Ammon's horn (tissue), 1 donor: ENCODE measurements at places on chromosomes 7 and 10.

GRCh38 chr10:48974510-48975156, 35.0 kb upstream of the LRRC18 start:
- DNase-seq, result no peak

- no peak for DNase-seq
These were observed 110.0 kb downstream of the HGF start for GRCh38 chr7:81659697-81660395.

DNA sequence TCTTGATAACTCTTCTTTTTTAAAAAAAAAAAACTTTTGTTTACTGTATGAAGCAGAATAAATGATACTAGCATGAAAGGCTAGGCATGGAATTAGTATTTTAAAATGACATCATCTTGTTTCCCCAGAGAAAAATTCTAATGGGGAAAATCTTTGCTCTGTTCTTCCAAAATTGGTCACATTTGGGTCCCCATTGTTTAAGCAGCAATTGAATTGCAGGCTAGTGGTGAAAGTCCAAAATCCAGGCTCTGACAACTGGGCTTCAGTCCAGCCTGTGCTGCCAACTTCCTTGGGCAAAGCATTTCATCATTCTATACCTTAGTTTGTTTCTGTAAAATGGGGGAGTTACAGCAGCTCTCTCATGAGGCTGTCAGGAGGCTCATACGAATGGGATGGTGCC, 726.4 kb downstream of the KCNMA1 start:
- DNase-seq, result peak; percentile 35

DNA sequence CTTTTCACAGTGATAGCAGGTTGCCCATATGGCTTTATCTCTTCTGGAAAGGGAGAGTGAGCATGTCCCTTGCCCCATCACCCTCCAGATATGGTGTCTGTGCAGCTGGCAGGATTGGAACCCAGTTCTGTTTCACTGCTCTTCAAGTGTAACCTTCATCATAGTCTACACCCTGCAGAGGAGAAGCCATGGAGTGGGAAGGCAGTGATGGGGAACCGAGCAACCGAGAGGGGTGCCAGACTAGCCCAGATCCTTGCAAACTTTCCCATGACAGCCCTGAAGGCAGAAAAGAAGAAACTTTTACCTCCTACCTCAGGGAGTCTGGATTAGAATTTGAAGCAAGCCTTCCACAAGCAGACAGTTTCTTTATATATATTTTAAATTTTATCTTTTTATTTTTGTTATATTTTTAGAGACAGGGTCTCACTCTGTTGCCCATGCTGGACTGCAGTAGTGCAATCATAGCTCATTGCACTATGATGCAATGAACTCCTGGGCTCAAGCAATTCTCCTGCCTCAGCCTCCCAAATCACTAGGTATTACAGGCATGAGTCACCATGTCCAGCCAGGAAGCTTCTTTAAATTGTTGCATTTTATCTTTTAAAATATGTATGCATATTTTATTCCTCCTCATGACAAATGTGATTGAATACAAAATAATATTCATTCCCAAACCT, 133.3 kb downstream of the KCNMA1 start:
- DNase-seq, result no peak

DNA sequence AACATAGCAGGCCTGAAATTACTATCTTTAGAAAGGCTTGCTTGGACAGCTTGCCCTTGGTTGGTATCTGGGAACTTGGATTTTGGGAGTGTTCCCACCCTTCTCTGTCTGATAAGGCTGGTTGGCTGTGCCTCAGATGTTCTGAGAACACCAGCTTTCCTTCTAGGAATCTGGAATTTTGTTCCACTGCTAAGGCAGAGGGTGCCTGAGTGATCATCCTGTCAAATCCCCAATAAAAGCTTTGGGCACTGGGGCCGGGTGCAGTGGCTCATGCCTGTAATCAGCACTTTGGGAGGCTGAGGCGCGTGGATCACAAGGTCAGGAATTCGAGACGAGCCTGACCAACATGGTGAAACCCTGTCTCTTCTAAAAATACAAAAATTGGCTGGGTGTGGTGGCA, 5.0 kb downstream of the TRUB1 start:
- no peak for DNase-seq

GRCh38 chr7:128962899-128963298, 25.2 kb downstream of the IRF5 start:
- no peak for DNase-seq

GRCh38 chr7:124029396-124030188, 3.3 kb downstream of the TMEM229A start:
- DNase-seq, result no peak

- DNase-seq, result peak; percentile 56
These were observed 182.2 kb downstream of the CAMK1D start for GRCh38 chr10:12531305-12532220.

DNA sequence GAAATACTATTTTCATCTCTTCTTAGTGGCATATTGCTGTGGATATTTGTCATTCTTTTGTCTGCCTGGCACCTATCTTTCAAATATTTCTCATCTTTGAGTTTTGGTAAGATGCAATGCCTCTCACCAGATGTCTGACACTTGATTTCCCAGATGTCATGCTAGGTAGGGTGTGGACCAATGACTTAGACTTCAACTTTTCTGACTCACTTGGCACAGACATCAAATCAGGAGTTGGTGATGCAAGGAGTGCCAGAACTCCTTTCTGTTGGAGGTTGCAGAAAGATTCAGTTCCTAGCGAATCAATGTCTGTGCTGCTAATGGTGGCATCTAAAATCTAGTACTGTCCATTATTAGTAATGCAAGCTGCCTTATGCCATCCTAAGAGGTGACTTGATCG, 216.9 kb upstream of the FERD3L start:
- DNase-seq, result no peak

- DNase-seq, result no peak
These were observed 443.3 kb downstream of the GFRA1 start for GRCh38 chr10:115829521-115830205.

DNA sequence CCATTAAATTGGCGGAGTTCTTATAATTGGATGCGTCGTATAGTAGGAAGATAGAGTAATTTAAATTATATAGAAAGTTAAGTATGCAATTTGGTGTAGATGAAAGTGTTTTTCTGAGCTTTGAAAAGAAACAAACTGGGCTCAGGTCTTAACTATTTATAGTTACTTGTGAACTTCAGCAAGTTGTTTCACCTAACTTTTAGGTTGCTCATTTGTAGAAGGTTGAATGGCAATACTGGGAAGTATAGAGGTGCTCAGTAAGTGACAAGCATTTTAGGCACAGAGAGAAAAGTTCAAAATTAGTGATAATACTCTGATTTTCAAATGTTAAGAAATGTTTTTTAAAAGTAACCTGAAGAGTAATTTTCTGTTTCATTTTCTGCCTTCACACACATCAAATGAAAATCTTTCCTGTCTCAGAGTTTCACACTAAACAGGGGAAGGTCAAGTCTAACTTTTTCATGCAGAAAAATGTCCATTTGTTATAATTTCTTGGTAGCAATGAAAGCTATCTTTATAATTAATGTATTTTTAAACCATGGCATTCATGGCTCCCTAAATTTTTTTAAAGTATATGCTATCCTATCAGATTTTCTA, 146.5 kb downstream of the PHF14 start:
- DNase-seq, result no peak

- DNase-seq, result no peak
These were observed 67.4 kb upstream of the SLC35G1 start for GRCh38 chr10:93826355-93826754.

DNA sequence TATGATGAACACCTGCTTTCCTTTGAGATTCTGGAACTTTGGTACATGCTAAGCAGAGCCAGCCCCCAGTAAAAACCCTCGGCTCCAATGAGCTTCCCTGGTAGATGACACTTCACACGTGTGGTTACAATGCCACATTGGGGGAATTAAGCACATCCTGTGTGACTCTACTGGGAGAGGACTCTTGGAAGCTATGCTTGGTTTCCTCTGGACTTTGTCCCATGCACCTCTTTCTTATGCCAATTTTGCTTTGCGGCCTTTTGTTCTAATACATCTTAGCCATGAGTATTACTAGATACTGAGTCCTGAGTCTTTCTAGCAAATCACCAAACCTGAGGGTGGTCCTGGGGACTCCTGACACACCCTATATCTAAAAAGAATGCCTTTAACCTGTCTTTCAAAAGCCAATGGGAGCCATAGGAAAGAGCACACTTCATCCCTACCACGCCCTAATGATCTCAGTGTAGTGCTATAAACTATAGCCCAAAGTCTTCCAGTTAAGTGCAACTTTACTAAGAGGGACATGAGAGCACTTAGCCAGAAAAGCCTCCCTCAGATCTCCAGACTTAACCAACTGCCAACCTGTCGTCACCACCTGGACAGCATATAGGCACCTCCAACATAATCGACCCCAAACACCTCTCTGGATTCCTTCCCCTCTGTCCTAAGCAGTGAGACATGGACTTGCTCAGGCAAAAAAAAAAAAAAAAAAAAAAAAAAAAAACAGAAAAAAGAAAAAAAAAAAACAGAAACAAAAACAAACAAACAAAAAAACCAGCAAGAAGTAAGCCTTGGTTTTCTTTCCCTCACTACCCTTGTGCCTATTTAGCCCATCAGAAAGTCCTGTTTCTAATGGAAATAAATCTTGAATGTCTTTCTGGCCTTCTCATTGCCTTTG, 37.4 kb downstream of the CCDC6 start:
- no peak for DNase-seq

GRCh38 chr7:92609921-92610518, 19.8 kb upstream of the FAM133B start:
- no peak for DNase-seq

DNA sequence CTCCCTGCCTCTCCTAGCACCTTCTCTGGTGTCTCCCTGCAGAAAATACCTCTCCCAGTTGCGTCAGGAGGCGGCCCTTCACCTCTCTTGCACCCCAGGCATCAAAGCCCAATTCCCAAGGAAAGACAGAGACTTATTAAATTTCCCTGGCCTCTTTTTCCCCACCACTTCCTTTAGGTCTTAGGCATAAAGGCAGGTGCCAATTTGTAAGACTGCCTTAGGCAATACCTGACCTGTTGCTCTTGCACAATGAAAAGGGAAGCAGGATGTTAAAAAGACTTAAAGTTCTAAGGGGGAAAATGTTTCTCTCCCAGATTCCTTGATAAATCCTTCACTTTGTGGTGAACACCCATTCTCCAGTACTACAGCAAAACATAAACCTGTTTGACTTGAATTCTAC, 186.7 kb downstream of the SLC25A13 start:
- DNase-seq, result no peak

GRCh38 chr10:36721871-36722270, 403.5 kb upstream of the ANKRD30A start:
- no peak for DNase-seq

- no peak for DNase-seq
These were observed 55.5 kb upstream of the CABCOCO1 start for GRCh38 chr10:61606959-61607907.

- no peak for DNase-seq
These were observed 11.7 kb upstream of the VIM start for GRCh38 chr10:17216217-17216900.

- peak; percentile 24 for DNase-seq
These were observed 113.4 kb downstream of the VIPR2 start for GRCh38 chr7:159031135-159031701.

DNA sequence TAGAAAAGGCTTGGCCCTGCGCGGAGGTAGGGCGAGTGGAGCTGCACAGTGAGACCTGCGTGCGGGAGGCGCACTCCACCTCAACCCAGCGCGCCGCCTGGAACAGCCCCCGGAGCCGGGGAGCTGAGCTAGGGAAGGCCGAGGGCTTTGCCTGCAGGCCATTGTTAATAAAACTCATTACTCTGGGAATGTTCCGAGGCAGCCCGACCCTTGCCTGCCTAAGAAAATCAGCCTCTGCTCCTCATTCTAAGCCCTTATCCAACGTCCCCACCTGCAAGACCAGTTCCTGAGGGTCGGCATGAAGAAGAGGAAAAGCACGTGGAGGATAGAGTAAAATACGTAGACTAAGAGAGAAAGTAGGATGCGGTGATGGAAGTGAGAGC, 55.3 kb downstream of the C7orf25 start:
- no peak for DNase-seq

DNA sequence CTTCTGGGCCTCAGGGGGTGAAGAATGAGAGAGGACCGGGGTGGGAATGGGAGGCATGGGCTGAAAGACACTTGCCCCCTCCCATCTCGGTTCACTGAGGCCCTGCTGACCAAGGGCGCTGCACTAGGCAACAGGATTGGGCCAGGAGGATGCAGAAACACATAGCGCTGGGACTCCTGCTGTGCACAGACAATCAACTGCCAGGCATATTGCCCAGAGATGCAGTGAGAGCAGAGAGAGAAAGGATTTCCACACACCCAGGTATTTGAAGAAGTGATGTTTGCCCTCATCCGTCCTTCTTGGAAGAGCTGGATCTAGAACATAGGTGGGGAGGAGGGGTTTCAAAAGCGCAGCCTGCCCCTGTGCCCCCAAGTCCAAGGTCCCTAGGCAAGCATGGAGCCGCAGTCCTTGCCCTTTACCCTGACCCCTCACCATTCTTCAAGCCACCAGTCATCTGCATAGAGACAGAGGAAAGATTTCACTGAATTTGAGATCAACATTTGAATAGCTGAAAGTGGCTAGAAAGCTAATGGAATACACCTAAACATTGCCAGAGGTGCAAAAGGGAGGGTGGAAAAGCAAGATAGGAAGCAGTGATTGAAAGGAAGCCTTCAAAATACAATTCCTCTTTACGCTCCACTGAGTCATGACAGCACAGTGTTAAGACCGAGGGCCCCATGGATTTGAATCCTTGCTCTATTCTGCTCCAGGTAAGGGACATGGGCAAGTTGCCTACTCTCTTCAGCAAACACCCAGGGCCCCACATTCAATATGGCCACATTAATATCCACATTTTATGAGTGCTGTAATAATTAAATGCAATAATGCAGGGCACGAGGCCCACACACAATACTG, 44.2 kb upstream of the TNS3 start:
- DNase-seq, result no peak

- DNase-seq, result no peak
These were observed 851.5 kb downstream of the SORCS1 start for GRCh38 chr10:106313041-106313440.

DNA sequence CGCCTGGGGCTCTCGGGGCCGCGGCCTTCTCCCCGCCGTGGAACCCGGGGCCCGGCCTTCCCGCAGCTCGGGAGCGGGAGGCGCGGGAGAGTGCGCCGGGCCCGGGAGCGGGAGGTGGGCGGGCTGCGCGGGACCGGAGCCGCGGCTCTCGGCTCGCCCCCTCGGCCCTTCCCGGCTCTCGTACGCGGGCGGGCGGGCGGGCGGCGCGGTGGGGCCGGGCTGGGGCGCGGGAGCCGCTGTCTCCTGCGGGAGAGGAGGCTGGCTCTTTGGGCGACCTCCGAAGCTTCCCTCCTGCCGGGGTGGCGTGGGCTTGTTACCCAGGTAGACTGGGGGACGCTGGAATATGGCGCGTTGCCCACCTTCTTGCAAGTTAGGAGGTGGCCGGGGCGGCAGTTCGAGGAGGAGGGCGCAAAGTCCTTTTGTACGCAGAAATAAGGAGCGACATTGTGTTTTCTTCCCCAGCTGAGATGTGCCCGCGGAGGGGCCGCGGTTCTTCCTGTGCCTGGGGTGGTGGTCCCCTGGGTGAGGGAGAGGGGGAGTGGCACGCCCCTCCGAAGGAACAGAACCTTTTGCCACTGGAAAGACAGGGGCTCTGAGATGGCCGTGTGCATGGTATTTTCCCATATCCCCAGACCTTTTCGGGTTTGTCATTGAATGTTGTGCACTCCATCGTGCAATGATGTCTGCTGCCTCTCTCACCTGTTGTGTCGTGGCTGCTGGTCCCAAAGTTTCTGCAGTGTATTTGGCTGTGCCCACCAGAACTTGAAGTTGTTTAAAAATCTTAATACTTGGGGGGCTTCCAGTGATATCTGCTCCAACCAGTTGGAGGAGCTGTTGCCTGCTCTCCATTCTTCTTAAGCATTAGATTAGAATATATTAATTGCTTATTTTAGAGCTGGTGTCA, 844 bp downstream of the NRF1 start:
- DNase-seq, result peak; percentile 54
